ENCODE measurements at places on chromosomes 13 and 19.

DNA sequence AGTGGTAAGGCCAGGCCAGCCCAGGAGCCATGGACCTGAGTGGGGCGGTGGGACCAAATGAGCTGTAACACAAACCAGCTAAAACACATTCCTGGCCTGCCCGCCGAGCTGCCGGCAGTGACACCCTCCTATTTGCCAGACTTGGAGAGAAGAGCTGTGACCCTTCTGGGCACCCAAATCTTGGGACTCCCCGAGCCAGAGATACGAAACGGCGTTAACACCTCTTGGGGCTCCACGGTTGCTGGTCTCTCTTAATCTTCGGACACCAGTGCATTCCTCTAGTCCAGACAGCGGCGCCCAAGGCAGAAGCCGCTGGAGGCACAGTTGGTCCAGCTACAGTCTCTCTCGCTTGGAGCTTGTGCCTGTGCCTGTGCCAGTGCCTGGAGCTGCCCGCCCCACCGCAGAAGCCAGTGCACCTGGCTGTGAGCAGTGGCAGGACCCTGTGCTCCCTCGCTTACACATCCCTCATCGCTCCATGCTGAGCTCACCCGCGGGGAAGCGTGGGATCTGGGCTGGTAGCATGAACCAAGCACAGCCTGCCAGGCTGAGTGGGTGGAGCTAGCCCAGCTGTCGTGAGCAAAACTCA lies 147.2 kb upstream of the KLHL1 start:
- no peak for DNase-seq

- DNase-seq: no peak
Measured at GRCh38 chr13:22121146-22121739, 450.4 kb downstream of the FGF9 start.

DNA sequence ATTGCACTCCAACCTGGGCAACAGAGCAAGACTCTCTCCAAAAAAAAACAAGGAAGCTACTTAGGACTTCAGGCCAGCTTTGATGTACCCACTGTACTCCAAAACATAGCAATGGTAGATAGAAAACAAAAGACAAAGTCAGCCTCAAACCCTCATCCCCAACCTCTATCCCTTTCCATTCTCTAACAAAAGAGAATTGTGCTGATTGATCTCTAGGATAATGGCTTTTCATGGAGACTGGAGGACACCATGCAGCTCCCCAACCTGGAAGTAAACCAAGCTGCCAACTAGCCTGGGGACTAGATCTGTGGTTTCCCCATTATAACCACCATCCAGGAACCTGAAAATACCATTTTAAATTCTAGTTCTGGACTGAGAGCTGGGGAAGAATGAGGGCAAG lies 4.3 kb upstream of the ZDHHC20 start:
- DNase-seq: no peak

DNA sequence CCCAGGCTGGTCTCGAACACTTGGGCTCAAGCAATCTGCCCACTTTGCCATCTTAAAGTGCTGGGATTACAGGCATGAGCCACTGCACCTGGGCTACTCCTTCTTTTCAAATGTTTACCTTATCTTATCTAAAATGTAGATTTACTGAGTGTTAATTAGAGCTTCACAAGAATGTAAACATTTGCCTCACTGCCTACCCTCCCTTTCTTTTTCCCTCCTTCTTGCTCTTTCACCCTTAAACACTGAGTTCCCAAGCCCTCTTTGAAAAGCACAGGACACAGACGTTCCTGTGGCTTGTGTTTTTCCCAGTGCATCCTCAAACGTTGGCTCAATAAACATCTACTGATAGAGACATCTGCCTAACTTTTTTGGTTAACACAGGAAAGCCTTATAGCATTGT lies 32.7 kb upstream of the CYSLTR2 start:
- DNase-seq: no peak

DNA sequence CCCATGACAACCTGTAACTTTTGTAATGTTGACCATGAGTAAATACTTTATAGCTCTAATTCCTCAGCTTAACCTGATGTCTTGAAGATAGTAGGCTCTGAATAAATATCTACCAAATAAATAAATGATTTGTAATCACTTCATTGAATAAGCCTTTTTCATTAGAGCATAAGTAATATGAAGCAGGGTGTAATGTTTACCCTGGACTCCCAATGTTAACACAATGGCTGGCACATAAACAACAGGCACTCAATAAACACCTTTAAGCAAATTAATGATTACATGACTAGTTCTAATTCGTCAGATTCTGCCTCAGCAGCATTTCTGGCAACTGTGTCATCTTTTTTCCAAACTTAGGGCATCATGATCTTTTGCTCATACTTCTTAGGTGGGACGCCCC lies 396.3 kb downstream of the LIG4 start:
- DNase-seq: no peak

GRCh38 chr19:55947532-55947931 lies at the start of gene NLRP8:
Gene NLRP8, plus strand, starts transcription at chr19:55947832.
- no peak for DNase-seq

DNA sequence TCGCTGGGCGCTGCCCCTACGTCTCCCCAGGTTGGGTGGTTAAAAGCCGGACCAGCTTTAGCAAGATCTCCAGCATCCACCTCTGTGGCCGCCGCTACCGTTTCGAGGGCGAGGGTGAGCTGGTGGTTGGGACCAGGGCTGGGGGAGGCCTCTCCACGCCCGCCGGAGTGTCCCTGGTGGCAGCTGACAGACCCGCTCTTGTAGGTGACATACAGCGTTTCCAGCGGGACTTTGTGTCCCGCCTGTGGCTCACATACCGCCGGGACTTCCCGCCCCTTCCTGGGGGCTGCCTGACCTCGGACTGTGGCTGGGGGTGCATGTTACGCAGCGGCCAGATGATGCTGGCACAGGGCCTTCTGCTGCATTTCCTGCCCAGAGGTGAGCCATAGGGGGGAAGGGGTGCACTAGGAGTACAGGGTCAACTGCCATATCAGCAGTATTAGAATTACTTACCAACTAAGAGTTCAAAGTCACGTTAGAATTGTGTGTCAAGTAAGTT lies 1.1 kb downstream of the ATG4D start:
- no peak for DNase-seq

DNA sequence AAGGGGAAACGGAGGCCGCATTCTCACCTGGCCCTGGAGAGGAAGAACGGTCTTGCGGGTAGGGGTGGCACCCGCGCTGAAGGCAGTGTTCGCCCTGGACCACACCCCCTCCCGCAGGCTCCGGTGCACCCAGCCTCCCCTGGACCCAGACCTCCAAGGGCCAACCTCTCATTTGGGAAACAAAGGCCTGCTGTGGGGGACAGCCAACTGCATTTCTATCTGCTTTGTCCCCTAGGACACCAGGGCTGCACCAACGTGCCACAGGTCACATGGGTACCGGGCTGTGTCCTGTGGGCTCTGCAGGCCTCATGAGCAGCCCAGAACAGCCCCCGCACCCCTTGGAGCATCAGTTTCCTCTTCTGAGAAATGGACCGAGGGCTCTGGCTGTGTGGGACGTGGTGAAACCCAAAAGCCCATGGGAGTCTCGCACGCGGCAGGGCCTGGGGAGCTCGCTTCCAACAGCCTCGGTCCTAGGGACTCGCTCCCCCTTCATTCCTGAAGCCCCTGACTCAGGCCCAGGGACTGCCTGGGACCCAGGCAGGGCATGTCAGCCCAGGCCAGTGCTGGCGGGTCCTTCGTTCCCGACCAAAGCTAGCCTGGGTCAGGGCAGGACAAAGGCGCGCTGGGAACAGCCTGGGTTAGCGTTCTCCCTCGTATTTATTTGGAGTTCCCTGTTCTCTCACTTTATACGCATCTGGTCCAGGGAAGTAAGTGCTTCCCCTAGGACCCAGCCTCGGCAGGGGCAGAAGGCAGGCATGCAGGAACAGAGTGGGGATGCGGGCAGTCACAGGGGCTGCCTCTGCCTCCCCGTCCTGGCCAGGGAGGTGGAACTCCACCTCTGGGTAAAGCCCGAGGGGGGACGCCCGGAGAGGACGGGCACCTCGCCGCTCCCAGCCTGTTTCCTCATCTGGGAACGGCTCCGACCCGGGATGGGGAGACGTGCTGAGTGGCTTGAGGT lies 4.6 kb downstream of the TCF3 start:
- DNase-seq: no peak

GRCh38 chr19:49499030-49499670 lies 2.9 kb downstream of the RPS11 start:
- no peak for DNase-seq

GRCh38 chr13:76293751-76294150 lies 592.5 kb downstream of the KCTD12 start:
- DNase-seq: no peak

- DNase-seq: no peak
Measured at GRCh38 chr19:52351512-52351911, 15.5 kb downstream of the ZNF610 start.

DNA sequence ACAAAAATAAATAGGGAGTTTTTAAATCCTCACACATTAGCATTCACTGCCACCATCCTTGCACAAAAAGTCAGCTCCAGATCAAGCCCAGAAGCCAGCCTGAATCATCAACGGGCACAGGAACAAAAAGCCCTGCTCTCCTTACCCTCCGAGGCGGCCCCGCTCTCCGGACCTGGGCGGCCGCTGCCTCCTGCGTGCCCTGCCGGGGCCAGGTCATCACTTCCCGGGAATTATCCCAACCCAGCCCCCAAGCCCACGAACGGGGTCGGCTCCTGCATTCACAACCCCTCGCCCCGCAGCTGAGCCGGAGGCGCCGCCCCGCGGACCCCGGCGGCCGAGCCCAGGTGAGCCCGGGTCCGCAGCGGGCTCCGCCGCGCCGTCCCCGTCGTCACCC lies 754 bp downstream of the DNAJB1 start:
- DNase-seq: no peak

- no peak for DNase-seq
Measured at GRCh38 chr19:44857837-44858236, 11.7 kb downstream of the NECTIN2 start.

- DNase-seq: no peak
Measured at GRCh38 chr19:15595069-15595468, 19.9 kb upstream of the CYP4F8 start.

DNA sequence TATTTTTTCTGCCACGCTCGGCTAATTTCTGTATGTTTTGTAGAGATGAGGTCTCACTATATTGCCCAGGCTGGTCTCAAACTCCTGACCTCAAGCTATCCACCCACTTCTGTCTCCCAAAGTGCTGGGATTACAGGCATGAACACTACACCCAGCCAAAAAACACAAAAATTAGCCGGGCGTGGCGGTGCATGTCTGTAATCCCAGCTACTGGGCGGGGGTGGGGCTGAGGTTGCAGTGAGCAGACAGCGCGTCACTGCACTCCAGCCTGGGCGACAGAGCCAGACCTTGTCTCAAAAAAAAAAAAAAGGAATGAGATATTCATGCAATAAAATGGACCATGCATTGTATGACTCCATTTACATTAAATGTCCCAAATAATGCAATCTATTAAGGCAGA lies 32.2 kb downstream of the VASP start:
- no peak for DNase-seq

GRCh38 chr13:29548722-29549121 lies 46.8 kb downstream of the SLC7A1 start:
- DNase-seq: no peak

DNA sequence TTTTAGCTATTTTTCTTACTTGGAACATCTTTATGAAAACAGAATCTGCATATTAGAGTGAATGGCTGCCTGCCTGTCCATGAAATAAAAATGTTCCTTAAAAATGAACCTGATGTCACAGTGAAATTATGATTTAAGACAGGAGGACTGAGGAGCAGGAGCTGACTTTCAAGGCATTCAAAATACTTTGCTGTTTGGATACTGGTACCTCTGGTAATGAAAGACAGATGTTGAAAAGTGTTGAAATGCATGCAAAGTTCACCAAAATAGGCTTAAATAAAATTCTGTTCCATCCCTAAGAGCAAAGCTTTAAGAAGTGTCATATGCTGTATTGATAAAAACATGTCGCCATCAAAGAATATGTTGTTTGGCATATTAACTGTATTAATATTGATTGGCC lies 1.7 kb downstream of the ARHGEF7 start:
- DNase-seq: no peak

DNA sequence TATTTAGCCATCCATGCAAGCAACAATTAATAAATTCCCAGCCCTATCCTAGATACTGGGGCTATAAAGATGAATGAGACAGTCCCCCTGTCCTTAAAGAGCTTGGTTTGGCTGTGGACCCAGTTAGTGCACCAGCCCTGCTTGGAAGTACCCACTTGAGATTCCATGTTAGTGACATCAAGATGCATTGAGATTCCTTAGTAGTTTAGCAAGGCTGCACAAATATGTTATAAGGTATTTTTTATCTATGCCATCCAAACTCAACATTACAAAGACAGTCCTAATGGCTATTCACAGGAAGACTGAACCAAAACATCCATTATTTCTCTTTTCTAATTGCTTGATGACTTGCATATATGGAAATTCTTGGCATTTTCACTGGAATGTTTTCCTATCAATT lies 48.8 kb upstream of the RAP2A start:
- no peak for DNase-seq

- DNase-seq: no peak
Measured at GRCh38 chr19:43743059-43743458, 11.7 kb downstream of the SMG9 start.

DNA sequence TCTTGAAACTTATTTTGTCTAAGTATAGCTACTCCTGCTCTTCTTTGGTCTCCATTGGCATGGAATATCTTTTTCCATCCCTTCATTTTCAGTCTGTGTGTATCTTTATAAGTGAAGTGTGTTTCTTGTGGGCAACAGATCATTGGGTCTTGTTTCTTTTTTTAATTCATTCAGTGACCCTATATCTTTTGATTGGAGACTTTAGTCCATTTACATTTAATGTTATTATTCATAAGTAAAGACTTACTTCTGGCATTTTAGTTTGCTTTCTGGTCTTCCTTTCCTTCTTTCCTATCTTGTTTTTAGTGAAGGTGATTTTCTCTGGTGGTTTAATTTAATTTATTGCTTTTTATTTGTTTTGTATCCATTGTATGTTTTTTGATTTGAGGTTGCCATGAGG lies 19.8 kb downstream of the CD70 start:
- DNase-seq: no peak

DNA sequence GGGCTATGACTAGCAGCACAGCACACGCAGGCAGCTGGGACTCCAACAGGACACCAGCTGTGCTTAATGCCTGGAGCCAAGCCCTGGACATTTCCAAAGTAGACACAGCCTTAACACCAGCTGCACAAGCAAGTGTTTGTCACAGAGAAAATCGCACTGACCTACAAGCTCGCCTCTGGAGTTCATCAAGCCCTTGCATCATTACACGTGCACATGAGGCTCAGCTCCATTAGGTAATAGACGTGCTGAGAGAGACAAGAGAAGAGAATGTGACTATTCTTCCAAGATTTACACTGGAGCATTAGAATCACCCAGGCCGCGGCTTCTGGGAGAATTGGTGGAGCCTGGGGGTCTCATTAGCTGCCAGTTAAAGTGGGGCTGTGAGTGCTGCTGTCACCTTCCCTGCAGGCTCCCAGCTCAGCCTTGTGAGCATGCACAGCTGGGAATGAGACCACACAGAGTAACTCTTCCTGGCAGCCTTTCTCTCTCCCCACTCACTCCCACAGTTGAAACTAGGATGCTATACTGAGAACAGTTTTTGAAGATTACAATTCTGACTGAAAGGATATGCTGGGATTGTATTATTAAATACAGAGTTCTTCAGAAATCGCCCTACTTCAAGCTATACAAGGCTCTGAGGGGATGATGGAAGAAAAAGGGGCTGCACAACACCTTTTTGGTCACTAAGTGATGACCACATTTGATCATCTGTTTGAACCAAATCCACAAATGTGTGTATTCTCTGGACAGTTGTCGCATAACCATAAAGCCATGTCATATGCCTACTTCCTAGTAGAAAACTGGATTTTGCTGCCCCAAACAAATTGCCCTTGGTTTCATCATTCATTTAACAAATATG lies 10.5 kb downstream of the STOML3 start:
- no peak for DNase-seq

All from stimulated activated CD8-positive, alpha-beta memory T cell treated with anti-CD3 and anti-CD28 coated beads, Interleukin-4, amount 100 ng/mL, for 1 hour (primary cell).